ENCODE measurements at places on chromosomes 13 and 19.

DNA sequence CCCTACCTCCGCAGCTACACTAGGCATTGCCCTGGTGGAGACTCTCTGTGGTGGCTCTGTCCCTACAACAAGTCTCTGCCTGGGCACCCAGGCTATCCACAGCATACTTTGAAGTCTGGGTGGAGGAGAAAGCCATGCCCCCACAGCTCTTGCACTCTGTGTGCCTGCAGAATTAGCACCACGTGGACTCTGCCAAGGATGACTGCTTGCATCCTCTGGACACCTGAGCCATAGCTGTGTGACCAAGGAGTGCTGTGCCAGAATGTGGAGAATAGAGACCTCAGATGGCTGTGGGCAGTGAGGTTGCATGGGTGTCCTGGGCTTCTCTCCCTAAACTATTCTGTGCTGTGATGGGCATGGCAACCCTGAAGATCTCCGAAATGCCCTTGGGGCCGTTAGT, 21.2 kb upstream of the MCF2L start:
- no peaks in the 10 kb centered on the region for H3K36me3 ChIP-seq
- H3K27me3 ChIP-seq: peaks cover 25% of the 10 kb centered on the region
- H3K27ac ChIP-seq: no peak overlapping the region
- no peaks in the 10 kb centered on the region for H3K4me1 ChIP-seq
- no peak for ATAC-seq
- H3K4me3 ChIP-seq: no peak overlapping the region

DNA sequence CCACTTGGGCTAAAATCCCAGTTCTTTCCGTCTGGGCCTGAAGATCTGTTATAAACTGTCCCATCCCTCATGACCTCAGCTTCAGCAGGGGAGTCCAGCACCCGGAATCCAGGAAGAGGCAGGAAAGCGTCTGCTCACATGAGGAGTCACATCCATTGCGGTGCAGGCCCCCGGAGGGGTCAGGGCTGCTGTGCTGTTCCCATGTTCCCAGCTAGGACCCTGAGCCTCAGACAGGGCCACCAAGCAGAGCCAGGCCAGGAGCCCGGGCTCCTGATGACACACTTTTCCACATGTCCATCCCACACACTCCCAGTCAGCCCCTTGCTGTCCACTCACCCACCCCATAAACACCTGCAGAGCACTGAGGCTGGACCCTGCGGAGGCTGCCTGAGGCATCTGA, 45.3 kb upstream of the VSTM2B start:
- no peak for ATAC-seq
- H3K27me3 ChIP-seq: peaks cover 70% of the 10 kb centered on the region
- no peaks in the 10 kb centered on the region for H3K4me1 ChIP-seq
- no peaks in the 10 kb centered on the region for H3K36me3 ChIP-seq

DNA sequence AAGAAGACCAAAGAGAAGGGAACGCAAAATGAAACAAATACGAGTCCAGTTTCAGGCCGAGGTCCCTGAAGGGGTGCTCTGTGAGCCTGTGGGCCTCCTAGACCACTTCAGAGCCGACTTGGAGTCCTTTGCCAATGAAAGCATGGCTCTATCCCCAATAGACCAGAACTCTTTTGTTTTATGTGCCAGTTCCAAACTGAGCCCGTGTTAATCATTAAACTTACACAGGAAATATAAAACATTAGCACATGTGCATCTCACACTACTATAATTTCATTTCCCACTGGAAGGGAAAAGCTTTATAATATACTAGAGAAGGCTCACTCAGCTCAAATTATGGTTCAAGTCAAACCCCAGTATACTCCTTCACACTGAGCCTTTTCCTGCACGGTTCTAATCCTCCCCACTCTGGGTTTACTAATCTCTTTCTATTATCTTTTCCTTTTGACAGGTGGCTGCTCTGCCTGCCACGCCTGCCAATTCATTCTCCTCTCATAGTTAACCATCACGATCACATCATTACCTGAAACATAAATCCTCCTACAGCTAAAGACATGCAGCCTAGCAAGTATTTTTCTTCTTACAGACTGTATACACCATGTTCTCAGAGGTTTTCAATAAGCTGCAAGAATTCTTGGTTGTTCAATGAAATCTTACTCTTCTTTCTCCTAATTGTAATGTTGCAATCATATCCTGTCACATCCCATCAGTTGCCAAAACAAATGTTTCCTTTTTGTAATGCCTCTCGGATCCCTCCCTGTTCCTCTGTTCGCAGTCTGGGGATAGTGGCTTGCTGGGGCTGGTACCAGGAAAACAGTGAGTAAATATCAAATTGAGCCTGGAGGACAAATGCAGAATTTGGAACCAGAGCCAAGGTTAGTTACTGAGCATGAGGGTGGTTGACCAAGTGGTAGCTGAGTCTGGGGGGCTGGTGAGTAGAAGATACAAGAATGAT, 18.8 kb upstream of the WASF3 start:
- no peaks in the 10 kb centered on the region for H3K4me1 ChIP-seq
- ATAC-seq: peak; percentile 67
- no peak overlapping the region for H3K4me3 ChIP-seq
- peaks cover 25% of the 10 kb centered on the region for H3K27me3 ChIP-seq

- H3K4me3 ChIP-seq: no peak overlapping the region
- peak; percentile 72 for ATAC-seq
- no peaks in the 10 kb centered on the region for H3K27me3 ChIP-seq
- peaks cover 16% of the 10 kb centered on the region for H3K4me1 ChIP-seq
Measured at GRCh38 chr13:77980592-77980991, 62.0 kb upstream of the EDNRB start.

DNA sequence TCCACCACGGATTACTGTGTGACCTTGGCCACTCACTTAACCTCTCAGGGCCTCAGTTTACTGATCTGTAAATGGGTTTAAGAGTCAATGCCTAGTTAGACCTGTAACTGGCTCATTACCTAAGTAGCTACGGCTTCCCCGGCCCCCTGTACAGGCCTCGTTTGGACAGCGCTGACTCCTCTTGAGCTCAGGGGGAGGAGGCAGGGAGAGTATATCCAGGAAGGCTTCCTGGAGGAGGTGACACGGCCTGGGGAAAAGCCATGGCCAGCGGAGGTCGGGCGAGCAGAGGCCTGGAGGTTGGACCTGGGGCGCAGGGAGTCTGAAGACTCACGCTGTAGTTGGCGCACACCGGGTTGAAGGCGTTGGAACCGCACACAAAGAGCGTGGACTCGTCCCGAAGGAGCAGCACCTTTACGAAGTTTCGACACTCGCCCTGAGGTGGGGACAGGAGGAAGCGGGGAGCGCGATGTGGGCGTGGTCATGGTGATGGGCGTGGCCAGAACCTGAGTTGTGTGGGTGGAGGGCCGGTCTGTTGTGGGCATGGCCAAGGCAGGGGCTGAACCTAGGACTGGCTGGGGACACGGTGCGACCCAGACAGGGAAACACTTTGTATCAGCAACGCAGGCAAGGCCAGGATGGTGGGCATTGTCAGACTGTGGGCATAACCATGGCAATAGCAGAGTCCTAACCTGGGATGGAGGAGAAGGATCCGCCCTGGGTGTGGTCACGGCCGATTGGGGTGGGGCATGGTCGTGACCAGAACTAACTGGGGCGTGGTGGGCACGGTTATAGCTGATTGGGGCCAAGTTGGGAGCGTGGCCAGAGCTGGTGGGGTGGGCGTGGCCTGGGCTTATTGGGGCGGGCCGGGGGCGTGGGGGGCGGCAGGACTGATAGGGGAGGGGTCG, 3.6 kb downstream of the SEMA6B start:
- peaks cover 15% of the 10 kb centered on the region for H3K36me3 ChIP-seq
- ATAC-seq: no peak
- H3K4me1 ChIP-seq: no peaks in the 10 kb centered on the region
- no peak overlapping the region for H3K27ac ChIP-seq

DNA sequence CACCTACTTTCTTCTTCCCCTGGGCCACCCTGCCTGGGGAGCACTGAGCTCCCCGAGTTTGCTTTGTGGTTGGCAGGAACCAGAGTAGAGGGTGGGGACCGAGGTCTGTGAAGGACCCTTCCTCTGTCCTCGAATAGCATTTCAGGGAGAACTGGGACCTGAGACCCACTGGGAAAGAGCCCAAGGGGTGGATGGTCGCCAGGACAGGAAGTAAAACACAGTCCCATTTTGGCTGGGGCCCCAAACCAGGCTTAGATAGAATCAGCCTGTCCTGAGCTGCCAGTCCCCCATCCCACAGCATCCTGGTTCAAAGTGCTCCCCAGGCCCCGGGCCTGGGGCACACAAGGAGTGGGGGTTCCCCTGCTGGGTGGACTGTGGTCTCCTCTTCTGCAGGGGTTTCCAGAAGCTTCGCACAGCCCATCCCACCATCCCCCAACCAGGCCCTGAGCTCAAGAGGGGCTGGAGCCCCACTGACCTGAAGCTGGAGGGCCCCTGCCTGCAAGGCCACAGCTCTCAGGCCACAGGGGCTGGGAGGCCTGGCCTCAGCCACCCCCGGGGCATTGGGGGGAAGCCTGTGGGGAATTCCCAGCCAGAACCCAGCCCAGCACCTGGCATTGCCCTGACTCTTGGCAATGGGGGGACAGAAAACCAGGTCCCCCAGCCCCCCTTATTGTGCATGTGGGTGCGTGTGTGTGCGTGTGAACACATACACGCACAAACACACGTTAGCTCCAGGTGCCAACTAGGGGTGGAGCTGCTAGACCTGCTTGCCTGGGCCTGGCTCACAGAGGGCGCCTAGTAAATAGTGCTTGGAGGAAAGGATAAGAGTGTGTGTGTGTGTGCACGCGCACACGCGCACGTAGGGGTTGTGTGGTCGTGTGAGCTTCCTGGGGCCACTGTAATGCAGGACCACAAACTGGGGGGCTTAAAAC, 995 bp upstream of the MKNK2 start:
- peaks cover 22% of the 10 kb centered on the region for H3K36me3 ChIP-seq
- H3K27me3 ChIP-seq: no peaks in the 10 kb centered on the region
- peaks cover 68% of the 10 kb centered on the region for H3K4me1 ChIP-seq

DNA sequence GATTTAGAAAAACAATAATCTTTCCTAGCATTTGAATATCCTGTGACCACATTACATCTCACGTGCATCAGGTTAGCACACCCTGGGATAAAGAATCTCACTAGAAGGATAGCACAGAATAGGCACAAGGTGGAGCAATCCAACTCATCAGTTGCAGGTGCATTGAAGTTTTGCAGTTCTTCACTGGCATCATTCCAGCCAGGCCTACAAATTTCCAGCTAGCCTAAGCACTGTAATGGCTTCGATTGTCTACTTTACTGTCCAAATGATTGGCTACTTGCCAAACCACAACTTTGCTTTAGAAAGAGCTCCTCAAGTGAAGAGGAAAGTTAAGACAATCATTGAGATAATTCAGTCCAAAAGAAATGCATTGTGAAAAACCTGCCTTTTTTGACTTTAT, 89.5 kb downstream of the SPRY2 start:
- no peak overlapping the region for H3K4me3 ChIP-seq
- H3K36me3 ChIP-seq: no peaks in the 10 kb centered on the region
- no peaks in the 10 kb centered on the region for H3K4me1 ChIP-seq
- no peak overlapping the region for H3K27ac ChIP-seq
- H3K27me3 ChIP-seq: no peaks in the 10 kb centered on the region

GRCh38 chr19:47765523-47766358, 12.8 kb upstream of the SELENOW start:
- H3K4me3 ChIP-seq: no peak overlapping the region
- H3K27ac ChIP-seq: no peak overlapping the region
- H3K27me3 ChIP-seq: no peaks in the 10 kb centered on the region
- H3K4me1 ChIP-seq: peaks cover 17% of the 10 kb centered on the region

DNA sequence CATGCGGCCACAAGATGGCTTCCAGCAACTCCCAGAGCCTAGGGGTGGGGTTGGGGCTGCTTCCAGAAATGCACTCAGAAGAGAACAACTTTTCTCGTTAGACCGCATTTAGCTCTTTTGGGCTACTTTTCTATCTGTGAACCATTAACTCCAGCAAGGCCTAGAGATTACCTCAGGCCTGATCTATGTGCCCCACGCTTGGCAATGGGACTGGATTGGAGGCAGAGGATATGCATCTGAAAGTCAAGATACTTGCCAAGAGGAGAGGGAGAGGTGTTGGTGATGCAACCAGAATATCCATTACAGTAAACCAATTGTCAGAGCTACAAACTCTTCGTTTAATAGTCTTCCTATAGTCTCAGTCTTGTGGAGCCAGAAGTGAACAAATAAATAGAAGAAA, 177.7 kb downstream of the TDRD3 start:
- no peaks in the 10 kb centered on the region for H3K27me3 ChIP-seq
- no peak for ATAC-seq
- no peak overlapping the region for H3K27ac ChIP-seq
- peaks cover 41% of the 10 kb centered on the region for H3K36me3 ChIP-seq
- no peak overlapping the region for H3K4me3 ChIP-seq
- no peaks in the 10 kb centered on the region for H3K4me1 ChIP-seq

- H3K27ac ChIP-seq: no peak overlapping the region
- no peak overlapping the region for H3K4me3 ChIP-seq
- H3K27me3 ChIP-seq: peaks cover 52% of the 10 kb centered on the region
- H3K4me1 ChIP-seq: no peaks in the 10 kb centered on the region
- no peak for ATAC-seq
Measured at GRCh38 chr19:54534156-54534555, 31.5 kb downstream of the LAIR2 start.

- no peak for ATAC-seq
- H3K4me1 ChIP-seq: no peaks in the 10 kb centered on the region
- no peak overlapping the region for H3K27ac ChIP-seq
- peaks cover 27% of the 10 kb centered on the region for H3K27me3 ChIP-seq
- no peaks in the 10 kb centered on the region for H3K36me3 ChIP-seq
Measured at GRCh38 chr19:17624314-17624991, 63.7 kb downstream of the UNC13A start.

GRCh38 chr13:104198801-104199200, 1132.6 kb upstream of the SLC10A2 start:
- H3K4me3 ChIP-seq: no peak overlapping the region
- no peaks in the 10 kb centered on the region for H3K4me1 ChIP-seq
- no peak for ATAC-seq
- no peaks in the 10 kb centered on the region for H3K27me3 ChIP-seq
- H3K27ac ChIP-seq: no peak overlapping the region

GRCh38 chr13:28355822-28356371, 139.0 kb downstream of the FLT1 start:
- H3K4me1 ChIP-seq: no peaks in the 10 kb centered on the region
- H3K27me3 ChIP-seq: no peaks in the 10 kb centered on the region
- H3K27ac ChIP-seq: no peak overlapping the region

DNA sequence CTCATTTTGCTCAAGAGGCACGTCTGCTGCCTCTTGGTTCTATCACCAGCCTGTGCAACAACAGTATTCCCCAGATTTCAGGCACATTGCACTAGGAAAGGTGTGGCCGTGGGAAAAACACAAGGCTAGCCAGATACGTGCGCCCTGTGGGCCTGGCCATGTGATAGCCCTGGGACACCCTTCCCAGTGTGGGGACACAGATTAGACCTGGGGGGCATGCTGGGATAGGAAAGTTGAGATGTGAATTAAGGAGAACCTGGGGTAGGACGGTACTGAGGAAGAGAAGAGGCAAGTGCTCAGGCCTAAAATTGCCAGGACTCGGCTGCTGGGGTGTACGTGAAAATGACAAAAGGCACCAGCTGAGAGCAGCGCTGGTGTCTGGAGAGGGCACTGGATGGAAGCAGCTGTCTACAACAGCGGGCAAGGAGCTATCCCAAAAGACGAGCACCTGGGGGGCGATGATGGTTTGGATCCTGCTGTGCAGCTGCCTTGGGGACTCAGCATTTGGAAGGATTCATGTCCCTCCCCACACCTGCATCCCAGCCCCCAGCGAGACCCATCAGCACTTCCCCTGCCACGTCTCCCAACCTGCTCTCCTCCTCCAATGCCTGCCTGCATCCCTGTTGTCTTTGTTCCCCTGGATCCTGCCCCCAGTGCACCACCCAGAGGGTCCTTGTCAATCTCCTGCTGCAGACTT, 54.3 kb downstream of the GGACT start:
- no peaks in the 10 kb centered on the region for H3K4me1 ChIP-seq
- H3K27me3 ChIP-seq: no peaks in the 10 kb centered on the region
- H3K27ac ChIP-seq: no peak overlapping the region
- no peak overlapping the region for H3K4me3 ChIP-seq
- no peak for ATAC-seq

- H3K4me1 ChIP-seq: peaks cover 3% of the 10 kb centered on the region
- H3K36me3 ChIP-seq: no peaks in the 10 kb centered on the region
- no peak overlapping the region for H3K4me3 ChIP-seq
- no peaks in the 10 kb centered on the region for H3K27me3 ChIP-seq
Measured at GRCh38 chr19:14145381-14145780, 9.0 kb upstream of the ASF1B start.
